ENCODE measurements at places on chromosomes 4 and X.
A peak's percentile ranks its signal among the peaks of the same experiment; 100 is the strongest.

GRCh38 chr4:152039023-152039481 is 278.2 kb upstream of the GATB start:
- no peak for DNase-seq

DNA sequence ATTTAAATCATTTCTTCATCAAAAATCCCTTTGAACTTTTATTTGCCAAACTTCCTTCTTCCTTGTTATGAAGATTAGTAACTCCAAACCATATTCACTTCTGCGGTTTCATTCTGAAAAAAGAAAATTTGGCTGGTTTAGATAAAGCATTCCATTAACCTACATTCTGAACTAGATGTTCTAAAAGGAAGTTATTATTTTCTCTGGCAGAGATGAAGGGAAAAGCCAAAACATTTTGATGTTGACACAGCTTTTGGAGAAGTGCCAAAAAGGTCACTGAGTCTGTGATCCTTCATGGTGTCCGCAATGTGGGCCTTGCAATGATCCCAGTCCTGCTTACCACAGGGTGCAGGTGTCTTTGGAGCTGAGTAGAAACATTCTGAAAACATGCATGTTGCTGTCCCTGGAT is 36.0 kb downstream of the CXCL8 start:
- no peak for DNase-seq

DNA sequence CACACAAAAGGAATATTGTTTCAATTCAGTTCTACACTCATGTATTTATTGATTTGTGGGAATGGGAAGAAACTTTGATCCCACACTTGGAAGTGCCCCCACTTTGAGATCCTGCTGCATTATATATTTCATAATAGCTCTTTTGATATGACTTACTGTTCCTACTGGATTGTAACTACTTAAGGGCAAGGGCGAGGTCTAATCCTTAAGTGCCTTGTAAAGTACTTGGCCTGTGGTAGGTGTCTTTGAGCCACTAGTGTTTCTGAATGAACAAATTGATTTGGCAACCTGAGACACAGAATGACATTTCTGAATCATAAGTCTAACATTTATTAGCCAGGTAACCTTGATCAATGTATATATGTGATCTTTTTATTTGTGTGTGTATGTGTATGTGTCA is 767.2 kb downstream of the RAB28 start:
- no peak for DNase-seq

GRCh38 chr4:119068529-119068962 is 67.1 kb upstream of the MYOZ2 start:
- no peak for DNase-seq

DNA sequence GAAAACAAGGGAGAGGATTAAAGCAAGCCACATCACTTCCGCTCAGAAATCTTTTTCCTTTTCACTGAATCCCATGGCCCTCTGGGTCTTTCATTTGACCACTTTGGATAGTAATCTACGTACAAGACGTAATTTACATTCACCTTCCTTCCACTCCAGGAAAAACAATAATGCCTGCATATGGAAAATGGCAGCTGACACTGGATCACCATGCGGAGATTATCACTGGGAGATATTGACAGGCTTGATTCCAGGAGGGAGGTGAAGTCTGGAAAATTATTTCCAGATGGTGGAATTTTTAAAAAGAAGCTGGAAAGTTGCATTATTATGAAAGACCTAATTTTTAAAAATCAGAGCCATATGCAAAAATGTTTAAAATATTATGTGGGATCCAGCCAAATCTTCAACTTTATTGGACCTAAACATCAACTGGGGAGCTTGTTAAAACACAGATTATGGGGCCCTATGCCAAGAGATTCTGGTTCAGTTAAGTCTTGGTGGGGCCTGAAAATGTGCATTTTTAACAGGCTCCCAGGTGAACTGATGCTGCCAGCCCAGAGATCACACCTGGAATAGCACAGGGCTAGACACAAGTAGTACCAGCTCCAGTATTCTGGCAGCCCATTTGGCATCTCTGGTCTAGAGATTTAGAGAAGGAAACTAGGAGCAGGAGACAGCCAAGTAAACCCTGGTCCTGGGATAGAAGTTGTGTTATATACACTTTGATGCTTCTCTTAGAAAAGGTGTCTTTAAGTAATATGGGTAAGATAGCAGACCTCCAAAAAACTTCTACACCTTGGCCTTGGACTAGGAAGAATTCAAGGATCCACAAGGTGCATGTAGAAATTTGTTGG is 290.3 kb upstream of the LDB2 start:
- DNase-seq, result no peak

GRCh38 chr4:33841120-33841519 is 2403.2 kb downstream of the ARAP2 start:
- DNase-seq, result no peak

- no peak for DNase-seq
These were observed 3.3 kb upstream of the CPE start for GRCh38 chr4:165375465-165375864.

- DNase-seq, result no peak
These were observed 1.8 kb downstream of the SPCS3 start for GRCh38 chr4:176321589-176321988.

- DNase-seq, result no peak
These were observed 15.5 kb upstream of the ASIC5 start for GRCh38 chr4:155881555-155881954.

DNA sequence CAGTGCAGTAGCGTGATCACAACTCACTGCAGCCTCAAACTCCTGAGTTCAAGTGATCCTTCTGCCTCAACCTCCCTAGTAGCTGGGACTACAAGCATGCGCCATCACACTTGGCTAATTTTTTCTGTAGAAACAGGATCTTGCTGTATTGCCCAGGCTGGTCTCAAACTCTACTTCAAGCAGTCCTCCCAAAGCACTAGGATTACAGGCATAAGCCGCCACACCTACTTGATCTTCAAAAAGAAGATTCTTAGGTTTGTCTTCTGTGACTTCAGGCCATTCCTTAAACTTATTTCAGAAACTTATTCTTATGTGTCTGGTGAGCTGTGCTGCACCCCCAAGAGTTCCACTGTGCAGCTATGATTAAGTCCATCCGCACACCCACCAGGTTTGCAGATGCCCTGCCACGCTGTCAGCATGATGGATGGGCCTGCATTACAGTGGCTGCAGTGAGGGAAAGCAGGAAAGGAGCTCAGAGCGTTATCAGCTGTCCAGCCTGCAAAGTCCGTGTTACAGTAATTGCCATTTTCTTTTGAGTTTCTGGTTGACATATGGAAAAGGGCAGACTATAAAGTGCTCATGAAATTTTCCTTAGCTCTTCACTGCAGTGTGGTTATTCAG is 146.6 kb downstream of the AASDH start:
- DNase-seq, result no peak

DNA sequence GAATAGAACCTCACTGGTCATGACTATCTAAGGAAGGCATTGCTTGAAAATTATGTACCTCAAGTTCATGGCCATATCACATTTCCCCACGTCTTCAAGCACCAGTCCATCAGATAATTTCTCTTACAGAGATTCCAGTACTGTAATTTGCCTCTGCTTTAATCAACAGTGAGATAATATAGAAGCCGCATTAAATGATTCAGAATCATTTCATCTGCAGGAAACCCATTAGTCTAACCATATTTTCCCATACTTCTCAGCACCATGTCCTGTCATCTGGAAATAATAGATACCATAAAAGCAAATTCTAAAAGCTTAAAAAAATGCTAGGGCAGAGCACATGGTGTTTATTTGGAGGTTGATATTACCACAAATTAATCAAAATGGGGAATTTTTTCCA is 310.3 kb upstream of the SLIT2 start:
- no peak for DNase-seq

GRCh38 chrX:53969540-53969939 is 74.7 kb downstream of the PHF8 start:
- no peak for DNase-seq

DNA sequence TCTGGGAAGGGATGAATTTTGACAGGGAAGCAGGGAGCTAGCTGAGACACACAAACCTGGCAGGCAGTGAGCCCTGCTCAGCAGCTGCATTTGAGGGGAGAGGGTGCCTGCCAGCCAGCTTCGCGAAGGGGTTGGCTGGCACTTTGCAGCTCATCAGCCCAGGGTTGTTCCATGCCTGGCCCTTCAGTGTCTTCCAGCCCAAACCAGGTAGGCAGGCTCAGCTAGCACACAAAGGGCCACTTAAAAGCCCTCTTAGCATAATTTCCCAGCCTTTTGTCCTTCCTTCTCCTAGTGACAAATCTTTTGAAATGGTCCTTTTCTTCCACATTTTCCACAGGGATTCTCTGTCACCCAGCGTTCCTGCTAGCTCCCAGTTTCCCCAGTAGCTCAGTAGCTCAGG is 4.3 kb upstream of the FRMPD3 start:
- DNase-seq, result no peak

- DNase-seq, result no peak
These were observed 302.3 kb upstream of the GATB start for GRCh38 chr4:152062936-152063620.

GRCh38 chr4:109007976-109008375 is 245.1 kb upstream of the ETNPPL start:
- DNase-seq, result no peak

GRCh38 chr4:119647558-119647957 is 19.0 kb upstream of the PDE5A start:
- DNase-seq, result no peak

GRCh38 chrX:9622128-9622527 is 143.5 kb downstream of the GPR143 start:
- no peak for DNase-seq

GRCh38 chr4:78862314-78862737 is 76.9 kb downstream of the PAQR3 start:
- no peak for DNase-seq

GRCh38 chr4:36243355-36244256 is 708 bp downstream of the ARAP2 start:
- peak; percentile 69 for DNase-seq

DNA sequence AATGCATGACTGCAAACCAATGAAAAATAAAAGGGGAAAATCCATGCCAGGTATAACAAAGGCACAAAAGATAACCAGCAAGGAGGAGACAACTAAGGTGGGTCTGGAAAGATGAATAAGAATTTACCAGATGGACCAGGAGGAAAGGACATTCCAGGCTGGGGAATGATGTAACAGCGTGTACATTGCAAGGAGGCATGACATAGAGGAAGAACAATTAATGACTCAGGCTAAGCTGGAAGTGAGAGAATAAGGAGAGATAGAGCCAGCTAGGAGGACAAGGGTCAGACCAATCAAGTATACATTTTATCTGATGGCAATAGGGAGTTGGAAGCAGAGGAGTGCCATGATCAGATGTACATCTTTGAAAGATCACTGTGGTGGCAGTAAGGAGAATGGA is 57.0 kb downstream of the MTMR8 start:
- DNase-seq, result no peak

DNA sequence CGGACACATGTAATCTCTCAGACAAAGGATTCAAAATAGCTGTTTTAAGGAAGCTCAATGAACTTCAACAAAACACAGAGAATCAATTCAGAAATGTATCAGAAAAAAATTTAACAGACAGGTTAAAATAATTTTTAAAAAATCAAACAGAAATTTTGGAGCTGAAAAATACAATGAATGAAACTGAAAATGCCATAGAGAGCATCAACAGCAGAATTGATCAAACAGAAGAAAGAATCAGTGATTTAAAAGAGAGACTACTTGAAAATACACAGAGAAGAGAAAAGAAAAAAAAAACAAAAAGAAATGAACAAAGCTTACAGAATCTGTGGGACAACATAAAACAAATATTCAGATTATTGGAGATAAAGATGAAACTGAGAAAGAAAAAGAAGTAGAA is 118.8 kb upstream of the GYPA start:
- DNase-seq, result no peak

- DNase-seq, result peak; percentile 19
These were observed 113.8 kb upstream of the STIM2 start for GRCh38 chr4:26746802-26747213.

GRCh38 chrX:2320580-2321327 is 180.0 kb downstream of the DHRSX start:
- DNase-seq, result no peak

DNA sequence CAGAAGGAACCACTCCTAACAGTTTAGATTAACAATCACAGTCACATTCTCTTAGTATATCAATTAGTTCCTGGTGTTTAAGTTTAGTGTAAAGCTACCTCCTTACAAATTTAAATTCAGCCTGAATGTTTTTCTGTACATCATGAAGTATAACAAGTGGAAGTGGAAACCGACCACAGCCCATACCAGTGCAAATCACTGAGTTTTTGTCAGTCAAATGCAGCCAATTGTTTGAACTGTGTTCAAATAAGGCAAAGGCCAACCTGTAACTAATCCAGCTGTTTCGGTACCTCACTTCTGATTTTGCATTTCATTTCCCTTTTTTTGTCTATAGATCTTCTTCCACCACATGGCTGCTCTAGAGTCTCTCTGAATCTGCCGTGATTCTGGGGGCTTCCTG is 1215.3 kb downstream of the PCDH18 start:
- DNase-seq, result no peak

GRCh38 chr4:40124690-40125089 is 68.0 kb downstream of the N4BP2 start:
- no peak for DNase-seq

DNA sequence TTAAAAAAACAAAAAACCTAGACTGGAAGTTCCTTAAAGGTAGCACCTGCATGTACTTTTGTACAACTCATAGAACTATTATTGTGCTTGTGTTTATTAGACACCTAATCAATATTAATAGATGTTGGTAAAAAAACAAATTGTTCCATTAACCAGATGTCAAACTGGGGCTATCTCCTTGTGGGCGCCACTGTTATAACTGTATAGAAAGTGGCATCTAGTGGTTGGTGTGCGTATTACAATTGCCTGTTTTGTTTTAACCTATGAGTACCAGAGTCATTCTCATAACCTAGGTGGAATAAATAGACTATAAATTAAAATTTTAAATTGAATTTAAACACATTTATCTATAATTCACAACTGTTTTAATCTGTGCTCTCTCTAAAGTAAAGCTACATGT is 97.4 kb downstream of the COL4A5 start:
- no peak for DNase-seq

DNA sequence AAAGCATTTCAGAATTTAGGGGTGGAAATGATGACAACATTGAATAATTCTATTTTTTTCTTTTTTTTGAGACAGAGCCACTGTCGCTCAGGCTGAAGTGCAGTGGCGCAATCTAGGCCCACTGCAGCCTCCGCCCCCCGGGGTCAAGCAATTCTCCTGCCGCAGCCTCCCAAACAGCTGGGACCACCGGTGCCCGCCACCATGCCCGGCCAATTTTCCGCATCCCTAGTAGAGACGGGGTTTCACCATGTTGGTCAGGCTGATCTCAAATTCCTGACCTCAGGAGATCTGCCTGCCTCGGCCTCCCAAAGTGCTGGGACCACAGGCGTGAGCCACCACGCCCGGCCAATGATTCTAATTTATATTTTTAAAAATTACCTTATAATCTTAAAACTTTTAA is 7.2 kb downstream of the NBDY start:
- DNase-seq, result no peak

GRCh38 chr4:57553728-57554127 is 443.5 kb upstream of the IGFBP7 start:
- DNase-seq, result no peak

GRCh38 chr4:89111833-89112563 is 665 bp downstream of the TIGD2 start:
- no peak for DNase-seq

GRCh38 chr4:3524349-3524748 is 7.9 kb downstream of the LRPAP1 start:
- no peak for DNase-seq

Measured in NK-92 treated with Interleukin-12 subunit alpha and Interleukin-12 subunit beta, amount 100 ng/mL, for 24 hours (cell line).